Right ventricle myocardium superior (tissue), 1 donor: ENCODE measurements at places on chromosomes 16 and 17. TPM values are rescaled to one million over a fixed set of nuclear protein-coding genes. Genes with fewer than 3 reads are reported as not detected.
A peak's percentile ranks its signal among the peaks of the same experiment; 100 is the strongest.

DNA sequence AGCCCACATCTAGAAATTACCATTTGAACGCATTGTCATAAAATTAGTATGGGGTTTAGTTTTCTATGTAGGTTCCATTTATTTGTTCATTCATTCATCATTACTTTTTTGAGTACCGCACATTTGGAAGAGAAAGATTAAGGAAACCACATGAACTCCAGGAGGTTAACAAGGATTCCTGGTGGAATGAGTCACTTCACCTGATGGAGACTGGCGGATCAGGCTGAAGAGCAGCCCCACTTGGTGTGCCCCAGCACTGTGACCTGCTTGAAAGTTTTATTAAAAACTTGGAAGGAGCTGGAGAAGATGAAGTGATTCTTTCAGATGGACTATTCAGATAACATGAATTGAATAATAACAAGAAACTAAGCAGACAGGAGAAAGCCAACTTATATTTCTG, 293.6 kb upstream of the CDH11 start:
- DNase-seq, result no peak

GRCh38 chr17:65430209-65430833, 131.1 kb downstream of the AXIN2 start:
- peak; percentile 46 for DNase-seq

- no peak for DNase-seq
Observed at GRCh38 chr17:67095803-67096202, 51.4 kb downstream of the CACNG1 start.

- DNase-seq, result no peak
Observed at GRCh38 chr17:6534846-6535514, 21.4 kb downstream of the PITPNM3 start.

DNA sequence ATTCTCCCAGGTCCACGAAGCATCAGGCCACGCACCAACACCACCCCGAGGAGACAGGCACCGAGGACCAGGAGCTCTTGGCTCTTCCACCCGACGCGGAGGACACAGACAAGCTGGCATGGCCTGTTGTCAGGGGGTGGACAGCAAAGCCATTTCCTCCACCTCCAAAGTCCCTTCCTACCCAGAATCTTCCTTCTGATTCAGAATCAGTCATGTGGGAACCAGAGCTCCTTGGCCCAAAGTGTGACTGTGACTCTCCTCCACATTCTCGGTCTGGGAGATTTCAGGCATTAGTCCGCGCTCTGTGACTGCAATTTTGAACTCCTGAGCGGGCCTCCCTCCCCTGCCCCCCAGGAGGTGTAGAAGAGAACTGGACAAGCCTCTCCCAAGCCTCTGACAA, 9.2 kb downstream of the DNAH17 start:
- DNase-seq, result no peak

- no peak for DNase-seq
Observed at GRCh38 chr16:8855972-8856371, 12.8 kb downstream of the CARHSP1 start.

GRCh38 chr16:85329059-85329812, 217.0 kb upstream of the CIBAR2 start:
- no peak for DNase-seq

DNA sequence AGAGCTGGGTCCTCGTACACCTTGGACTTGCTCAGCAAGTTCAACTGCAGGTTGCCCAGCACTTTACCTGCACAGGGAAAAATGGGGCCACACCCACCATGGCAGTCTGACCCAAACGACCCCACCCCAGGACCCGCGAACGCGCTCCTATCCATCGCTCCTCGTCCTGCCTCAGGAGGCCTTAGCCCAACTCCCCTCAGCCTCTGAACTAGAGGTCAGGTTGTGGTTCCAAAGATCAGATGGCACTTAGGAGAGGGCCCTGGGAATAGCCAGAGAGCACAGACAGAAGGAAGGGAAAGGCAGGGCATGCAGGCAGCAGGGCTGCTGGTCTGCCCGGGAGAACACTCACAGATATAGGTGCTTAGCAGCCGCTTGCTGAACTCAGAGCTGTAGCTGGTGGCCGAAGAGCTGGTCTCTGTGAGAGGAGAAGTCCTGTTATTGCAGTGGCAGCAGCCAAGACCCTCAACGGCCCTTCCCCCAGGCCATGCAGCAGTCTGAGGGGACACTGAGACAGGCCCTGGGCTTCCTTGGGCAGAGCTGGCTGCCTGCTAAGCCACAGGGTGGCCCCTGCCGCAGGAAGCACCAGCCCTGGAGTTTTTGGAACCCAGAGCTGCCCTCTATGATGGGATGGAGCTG, 6.9 kb downstream of the ZACN start:
- DNase-seq, result no peak

GRCh38 chr16:56688762-56689161, 6.5 kb downstream of the MT1X start:
- no peak for DNase-seq

DNA sequence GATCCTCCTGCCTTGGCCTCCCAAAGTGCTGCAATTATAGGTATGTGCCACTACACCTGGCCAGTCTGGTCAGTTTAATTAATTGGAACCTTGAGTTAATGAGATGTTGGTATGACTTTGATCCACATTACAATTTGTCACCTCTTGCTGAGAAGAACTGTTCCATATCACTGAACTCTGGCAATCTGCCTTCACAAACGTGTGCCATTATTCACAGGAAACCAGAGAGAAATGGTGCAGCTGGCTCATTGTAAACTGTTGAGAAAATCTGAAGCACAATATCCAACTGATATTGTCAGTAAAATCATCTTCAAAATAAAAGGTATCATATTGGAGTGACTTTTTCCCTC, 39.3 kb upstream of the YPEL2 start:
- DNase-seq, result no peak

- DNase-seq, result no peak
Observed at GRCh38 chr16:12063004-12063395, 86.5 kb downstream of the SNX29 start.

DNA sequence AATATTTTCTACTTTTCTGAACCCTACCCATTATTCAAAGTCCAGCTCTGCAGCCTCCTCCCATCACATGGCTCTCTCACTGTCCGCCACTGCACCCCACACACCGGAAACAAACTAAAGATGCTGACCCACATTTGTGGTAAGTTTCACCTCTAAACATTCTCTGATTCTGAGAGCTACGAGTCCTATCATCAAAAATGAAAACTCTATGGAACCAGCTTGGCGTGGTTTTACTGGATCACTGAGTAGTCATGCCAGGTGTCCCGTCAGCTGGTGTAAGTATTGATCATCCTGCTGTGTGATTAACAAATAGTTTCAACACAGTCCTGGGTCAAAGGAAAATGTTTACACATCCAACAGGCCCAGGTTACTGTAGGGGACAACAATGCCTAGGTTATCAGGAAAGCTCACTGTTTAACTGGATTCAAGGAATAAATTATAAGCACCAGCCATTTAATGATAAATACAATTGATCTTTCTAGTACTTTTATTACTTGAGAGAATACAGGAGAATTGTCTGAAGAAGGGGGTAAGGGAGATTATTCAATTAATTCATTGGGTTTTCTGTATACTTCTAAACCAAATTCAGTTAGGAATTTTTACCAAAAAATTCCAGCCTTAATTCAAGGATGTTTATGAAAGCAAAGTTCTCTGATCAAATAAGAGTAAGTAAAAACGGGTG, 33.9 kb downstream of the CYTH1 start:
- no peak for DNase-seq

The MYOCD gene
- 33.7 TPM for total RNA-seq

The TNFRSF13B gene
- total RNA-seq, result not detected

DNA sequence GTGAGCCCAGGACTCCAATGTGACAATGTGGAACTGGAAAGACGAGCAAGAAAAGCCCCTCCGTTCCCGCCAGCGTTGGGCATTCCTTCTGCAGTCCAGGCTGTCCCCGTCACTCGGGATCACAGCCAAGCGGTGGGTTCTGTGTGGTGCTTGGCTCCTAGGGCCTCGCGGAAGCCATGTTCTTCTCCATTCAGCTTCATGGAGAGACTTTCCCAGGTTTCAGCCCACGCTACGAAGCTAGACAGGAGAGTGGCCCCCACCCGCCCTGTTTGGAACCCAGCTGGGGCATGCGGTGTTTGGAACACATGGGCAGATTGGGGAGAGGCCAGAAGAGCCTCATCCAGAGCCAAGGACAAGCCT, 5.8 kb downstream of the LMF1 start:
- peak; percentile 25 for DNase-seq

- no peak for DNase-seq
Observed at GRCh38 chr16:71351558-71351901, 7.0 kb upstream of the CALB2 start.

GRCh38 chr17:33267851-33268548, 25.1 kb downstream of the ASIC2 start:
- DNase-seq, result no peak

DNA sequence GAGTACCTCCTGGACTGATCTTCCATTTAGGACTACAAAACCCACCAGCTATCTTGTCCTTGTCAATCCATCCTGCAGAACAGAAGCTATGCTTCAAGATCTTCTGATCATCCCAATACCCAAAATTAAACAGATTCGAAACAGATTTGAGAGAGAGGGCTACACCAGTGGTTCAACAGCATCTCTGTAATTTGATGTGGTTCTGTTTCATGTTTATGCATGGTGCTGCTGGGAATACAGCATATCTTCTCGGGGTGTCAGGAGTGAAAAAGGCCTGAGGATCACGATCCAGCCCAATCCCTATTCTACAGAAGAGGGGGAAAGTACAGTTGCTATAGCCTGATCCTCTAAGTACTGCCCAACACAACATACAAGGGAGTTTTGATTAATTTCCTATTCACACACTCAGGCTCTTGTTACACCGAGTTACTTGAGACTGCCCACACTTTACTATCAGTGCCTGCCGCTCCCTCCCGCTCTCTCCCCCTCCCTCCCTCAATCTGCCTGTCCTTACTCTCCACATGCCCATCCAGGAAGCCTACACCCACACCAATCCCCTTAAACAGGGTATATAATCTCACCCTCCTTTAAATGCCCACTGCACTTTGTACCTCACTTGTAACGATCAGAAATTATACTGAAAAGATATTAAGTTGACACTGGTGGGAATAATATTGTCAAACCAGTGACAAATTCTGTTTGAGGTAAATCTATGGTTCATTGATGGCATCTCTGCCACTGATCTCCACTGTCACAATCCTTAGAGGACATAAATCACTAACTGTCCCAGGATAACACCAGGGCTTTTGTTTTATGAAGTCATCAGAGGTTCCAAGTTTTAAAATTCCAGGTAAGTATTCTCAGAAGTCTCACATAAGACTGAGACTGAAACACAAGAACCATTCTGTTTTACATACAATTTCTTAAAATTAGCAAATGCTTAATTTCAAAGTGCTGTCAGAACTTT, 89.3 kb upstream of the PLEKHM1 start:
- no peak for DNase-seq

DNA sequence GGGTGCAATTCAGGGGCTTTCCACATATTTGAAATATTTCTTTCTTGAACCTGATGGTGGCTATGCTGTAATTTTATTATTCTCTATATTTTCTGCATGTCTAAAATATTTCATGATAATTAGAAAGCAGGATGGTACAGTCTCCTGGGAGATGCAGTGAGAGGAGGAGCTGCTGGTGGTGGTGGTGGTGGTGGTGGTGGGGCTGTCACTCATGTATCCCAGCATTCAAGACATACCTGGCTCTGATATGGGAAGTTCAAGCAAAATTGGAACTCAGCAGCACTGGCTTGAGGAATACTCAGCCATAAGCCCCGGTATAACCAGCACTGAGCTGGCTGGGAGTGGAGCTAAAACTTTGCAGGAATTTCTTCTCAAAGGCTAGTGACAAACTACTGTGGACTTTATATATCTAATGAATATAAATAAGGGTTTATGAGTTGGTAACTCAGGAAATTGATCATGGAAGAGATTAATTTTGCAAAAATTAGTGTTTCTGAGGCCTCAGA, 200.3 kb downstream of the PRKCB start:
- DNase-seq, result no peak
